Stimulated activated naive CD4-positive, alpha-beta T cell treated with Interleukin-2 at 50 U/mL for 16 hours (primary cell): ENCODE measurements at places on chromosomes 12 and 14.

DNA sequence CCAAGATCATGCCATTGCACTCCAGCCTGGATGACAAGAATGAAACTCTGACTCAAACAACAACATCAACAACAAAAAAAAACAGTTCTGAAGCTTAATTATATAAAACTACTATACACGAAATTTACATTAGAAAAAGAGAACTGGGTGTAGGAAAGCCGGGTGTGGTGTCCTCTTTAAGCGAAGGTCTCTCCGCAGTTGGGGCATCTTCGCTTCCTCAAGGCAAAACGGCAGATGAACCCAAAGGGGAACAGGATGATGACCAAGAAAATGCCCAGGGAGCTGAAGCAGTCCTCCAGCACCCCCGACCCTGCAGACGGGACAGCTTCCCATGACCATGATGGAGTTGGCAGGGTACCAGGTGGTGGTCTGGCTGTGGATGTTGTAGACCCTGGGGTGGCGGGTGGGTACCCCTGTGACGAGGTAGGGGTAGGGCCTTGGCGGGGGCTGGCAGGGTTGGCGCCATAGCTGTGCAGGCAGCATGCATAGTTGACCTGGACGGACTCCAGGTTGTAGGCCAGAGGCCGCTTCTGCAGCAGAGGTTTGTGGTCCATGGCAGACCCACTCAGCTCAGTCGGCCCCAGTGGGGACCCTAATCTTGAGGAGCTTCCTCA lies 18.2 kb upstream of the BCAT1 start:
- DNase-seq = no peak

GRCh38 chr14:68958553-68958952 lies 20.5 kb downstream of the ACTN1 start:
- no peak for DNase-seq

DNA sequence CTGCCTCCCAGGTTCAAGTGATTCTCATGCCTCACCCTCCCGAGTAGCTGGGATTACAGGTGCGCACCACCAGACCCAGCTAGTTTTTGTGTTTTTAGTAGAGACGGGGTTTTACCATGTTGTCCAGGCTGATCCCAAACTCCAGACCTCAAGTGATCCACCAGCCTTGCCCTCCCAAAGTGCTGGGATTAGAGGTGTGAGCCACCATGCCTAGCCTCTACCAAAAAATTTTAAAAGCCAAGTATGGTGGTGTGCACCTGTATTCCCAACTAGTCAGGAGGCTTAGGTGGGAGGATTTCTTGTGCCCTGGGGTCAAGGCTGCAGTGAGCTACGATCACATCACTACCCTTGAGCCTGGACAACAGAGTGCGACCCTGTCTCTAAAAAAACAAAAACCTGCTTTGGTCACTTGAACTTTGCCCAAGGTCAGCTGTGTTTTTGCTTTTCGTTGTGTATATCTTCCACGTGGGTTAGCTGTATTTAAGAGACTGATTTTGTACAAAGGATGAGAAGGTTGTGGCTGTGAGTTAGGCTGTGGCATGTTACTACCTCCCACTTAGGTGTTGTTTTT lies 12.7 kb downstream of the C12orf76 start:
- no peak for DNase-seq

DNA sequence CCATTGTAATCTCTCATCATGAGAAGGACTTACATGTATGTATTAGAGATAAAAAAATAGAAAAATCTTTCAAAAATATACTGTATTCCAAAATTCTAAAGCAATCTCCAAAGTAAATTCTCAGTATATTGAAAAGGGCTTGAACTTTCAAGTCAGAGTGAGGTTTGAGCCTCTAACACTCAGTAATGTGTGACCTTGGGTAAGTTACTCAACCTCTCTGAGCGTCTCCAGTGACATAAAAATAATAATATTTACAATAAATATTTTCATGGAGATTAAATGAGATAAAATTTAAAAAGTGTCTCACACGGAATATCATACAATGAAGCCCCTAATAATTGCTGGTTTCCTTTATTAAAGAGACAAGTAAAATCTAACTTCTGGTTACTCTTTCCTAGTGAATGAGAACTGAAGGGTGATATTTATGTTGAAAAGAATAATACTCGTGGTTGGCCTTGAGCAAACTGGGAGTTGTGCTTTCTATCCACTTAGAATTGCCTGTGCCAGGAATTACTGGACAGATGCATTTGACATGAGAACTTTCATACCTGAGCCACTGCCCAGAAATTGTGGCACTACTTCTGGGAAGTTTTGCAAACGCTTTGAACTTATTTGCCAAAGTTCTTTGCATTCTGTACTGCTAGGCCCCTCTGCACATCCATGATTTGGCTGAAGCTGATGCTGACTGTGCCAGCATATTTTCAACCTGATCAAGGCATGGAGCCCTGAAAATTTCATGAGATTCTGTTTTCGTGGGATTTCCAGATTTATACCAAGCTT lies 933.7 kb downstream of the GALC start:
- DNase-seq = no peak

- no peak for DNase-seq
Observed at GRCh38 chr14:59871166-59871495, 555 bp upstream of the RTN1 start.

DNA sequence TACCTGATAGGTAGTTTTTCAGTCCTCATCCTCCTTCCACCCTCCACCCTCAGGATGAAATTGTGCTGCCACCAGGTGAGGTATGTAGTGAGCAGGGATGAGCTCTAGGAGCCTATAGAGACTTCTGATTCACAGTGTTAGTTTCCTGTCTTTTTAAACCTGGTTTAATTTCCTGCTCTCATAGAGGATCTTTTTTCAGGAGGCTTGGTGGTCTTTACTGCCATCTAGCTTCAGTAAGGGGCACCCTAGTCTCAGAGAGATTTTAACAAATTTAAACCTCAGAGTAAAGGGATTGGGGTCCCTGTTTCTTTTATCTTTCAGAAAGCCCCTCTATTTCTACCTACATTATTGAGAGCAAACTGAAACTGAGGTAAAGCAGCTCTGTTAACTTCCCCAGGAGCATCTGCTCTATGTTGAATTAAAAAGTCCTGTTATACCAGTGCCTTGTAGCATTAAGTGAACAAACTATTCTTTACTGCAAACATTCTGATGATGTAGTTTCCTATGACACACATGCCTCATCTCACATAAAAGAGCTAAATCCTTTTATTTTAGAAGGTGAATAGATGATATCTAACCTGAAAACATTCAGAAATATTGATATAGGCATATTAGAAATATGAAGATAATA lies 172.2 kb upstream of the DDHD1 start:
- no peak for DNase-seq

- no peak for DNase-seq
Observed at GRCh38 chr14:71140157-71140556, 232.9 kb downstream of the PCNX1 start.

DNA sequence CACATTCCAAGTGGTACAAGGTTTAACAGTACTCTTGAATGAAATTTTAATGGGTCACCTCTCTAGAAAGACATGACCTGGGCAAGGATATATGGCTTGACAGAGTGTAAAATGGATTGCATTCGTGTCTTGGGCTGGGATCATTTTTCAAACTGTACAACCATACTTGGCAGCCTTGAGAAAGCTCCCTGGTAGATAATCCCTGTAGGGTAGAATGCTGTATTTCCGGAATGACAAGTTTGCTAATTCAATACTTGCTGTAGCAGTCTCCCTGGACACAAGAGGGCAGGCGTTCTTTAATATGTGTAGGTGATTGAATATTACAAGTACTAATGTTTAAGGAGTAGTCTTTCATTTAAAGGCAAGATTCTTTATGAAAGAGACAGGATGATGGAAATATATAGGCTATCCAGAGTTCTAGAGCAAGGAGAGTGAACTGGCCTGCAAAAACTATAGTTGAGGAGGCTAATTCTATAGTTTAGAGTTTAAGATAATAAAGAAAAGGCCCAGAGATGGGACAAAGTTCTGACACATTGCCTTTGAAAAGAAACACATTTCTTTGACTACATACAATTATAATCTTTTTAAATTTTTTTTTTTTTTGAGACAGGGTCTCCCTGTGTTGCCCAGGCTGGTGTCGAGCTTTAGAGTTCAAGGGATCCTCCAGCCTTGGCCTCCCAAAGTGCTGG lies 53.4 kb downstream of the PLBD1 start:
- no peak for DNase-seq

- DNase-seq = no peak
Observed at GRCh38 chr12:55679691-55680090, 28.0 kb downstream of the ITGA7 start.

DNA sequence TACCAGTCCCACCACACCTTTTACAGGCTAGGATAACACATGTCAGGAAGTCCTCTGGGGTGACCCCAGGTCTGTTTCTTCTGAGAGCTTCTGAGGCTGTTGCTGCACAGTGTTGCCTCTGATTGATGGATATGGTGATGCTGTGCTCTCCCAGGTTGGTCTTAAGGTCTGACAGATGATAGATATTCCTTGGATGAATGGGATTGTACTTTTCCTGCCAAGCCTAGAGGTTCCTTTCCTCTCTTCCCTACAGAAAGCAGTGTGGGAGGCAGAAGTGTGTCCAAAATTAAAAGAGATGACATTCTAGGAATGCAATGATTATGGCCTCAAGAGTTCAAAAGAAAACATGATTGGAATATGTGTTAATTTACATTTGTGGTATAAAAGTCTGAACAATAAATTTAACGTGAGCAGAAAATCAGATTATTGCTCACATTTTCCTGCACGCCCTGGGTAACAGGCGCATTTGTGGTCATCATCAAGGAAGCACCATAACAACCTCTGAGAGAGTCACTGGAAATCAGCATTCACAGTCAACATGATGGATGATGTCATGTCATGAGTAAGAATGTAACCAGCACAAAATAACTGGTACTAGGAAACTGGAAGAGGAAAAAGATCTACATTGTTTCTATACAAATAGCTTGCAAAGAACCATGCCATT lies 73.7 kb downstream of the BBS10 start:
- DNase-seq = peak; percentile 2

DNA sequence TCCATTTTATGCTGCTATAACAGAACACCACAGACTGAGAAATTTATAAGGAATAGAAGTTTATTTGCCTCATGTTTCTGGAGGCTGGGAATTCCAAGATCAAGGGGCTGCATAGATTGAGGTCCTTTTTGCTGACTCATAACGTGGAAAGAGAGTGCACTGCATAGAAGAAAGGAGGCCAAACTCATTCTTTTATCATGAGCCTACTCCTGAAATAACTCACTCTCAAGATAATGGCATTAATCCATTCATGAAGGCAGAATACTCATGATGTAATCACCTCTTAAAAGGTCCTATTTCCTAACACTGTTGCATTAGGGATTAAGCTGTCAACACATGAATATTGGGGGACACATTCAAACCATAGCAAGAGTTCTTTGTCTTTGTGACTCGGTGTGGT lies 60.0 kb upstream of the FBXO33 start:
- DNase-seq = no peak

DNA sequence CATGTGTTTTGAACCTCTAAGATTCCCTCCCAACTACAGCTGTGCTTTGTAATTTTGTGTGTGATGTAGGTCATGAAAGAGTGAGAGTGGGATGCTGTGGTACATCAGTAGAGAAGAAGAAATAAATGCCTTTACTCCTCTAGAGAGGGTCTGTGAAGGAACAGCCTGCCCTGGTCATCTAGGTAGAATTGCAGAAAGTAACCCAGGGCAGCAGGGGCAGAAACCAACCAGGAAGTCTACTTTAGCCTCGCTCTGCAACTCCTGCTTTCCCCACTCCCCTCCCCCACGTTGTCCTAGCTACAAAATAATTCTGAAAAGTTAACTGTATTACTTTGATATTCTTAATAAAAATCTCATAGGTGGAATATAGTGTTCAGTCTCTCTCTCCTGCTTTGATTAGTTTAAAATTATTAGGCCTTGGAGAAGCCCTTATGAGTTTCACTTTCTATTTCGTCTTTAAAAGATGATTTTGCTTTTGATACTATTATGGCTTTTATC lies 7.5 kb downstream of the TBK1 start:
- DNase-seq = no peak

DNA sequence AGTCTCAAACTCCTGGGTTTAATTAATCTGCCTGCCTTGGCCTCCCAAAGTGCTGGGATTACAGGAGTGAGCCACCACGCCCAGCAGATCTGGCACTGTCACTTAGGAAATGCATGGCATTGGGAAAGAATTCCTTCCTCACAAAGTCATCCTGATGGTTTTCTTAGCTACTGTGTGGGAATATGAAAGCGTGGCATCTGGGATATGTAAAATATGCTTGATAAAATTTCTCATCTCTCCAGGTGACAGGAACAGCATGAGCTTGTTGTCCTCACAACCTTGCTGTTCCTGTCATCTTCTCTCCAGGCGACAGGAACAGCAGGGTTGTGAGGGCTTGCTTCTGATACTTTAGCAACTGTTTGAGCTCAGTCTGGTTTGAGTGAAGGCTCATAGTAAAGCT lies 16.1 kb upstream of the AICDA start:
- no peak for DNase-seq

GRCh38 chr14:36717363-36717762 lies 55.7 kb downstream of the PAX9 start:
- no peak for DNase-seq

GRCh38 chr14:105471297-105471821 lies 3.3 kb upstream of the CRIP2 start:
- DNase-seq = no peak

DNA sequence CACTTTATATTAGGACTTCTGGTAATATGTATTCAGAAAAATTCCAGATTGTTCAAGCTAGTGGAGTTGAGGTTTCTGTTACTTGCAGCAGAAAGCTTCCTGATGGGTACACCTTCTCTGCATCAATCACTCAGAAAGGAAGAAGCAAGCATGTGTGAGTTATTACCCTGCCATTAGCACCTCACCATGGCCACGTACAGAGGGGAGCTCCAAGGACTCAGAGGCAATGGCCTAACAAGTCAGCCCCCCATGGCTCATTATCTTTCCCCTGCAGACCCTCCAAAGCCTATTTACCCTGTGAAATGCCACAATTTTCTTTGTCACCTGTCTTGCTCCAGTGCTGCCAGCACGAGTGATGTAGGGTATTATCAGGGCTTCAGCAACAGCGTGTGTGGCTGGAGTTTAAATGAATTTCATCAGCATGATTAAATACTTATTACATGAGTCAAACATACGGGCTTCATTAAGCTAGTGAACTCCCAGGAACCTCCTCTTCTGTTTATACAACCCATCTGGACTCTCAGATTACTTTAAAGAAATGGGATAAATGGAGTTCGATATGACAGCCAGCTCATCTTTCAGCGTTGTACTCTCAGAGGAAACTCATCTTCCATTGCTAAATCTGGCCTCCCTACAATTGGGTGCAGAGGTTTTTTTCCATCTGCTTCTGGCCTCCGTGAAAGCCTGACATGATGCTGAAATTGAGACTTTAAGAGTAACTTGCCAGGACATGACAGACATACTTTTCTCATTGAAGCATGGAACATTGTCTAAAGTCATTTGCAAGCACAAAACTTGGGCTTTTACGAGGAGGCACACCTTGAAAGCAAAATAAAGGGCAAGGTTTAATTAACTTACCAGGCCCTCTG lies 135.9 kb downstream of the TMEM30B start:
- DNase-seq = no peak
